ENCODE measurements at places on chromosomes 2 and 18. TPM values are rescaled to one million over a fixed set of nuclear protein-coding genes. Genes with fewer than 3 reads are reported as not detected.

- DNase-seq: no peak
Measured at GRCh38 chr2:105714141-105714540, 30.6 kb upstream of the NCK2 start.

DNA sequence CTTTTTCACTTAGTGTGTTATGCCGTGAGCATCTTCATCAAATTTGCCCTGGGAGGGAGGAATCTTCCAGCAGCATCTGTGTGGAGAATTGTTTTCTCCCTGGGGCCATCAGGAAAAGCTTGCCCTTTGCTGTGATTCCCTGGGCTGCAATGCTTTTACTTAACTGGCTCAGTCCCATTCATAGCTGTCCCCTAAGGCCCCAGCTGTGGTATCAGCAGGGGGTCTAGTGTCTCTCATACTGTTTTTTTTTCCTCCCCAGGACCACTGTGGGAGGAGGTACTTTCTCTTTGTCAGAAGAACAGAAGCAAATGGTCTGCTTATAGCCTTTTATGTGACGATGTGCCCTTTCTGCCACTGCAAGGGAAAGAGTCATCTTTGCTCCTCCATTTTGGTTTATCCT is 176.8 kb upstream of the CELF4 start:
- DNase-seq: no peak

Gene LDLRAD4
- total RNA-seq: not detected

Gene ZSWIM2
- total RNA-seq: not detected

DNA sequence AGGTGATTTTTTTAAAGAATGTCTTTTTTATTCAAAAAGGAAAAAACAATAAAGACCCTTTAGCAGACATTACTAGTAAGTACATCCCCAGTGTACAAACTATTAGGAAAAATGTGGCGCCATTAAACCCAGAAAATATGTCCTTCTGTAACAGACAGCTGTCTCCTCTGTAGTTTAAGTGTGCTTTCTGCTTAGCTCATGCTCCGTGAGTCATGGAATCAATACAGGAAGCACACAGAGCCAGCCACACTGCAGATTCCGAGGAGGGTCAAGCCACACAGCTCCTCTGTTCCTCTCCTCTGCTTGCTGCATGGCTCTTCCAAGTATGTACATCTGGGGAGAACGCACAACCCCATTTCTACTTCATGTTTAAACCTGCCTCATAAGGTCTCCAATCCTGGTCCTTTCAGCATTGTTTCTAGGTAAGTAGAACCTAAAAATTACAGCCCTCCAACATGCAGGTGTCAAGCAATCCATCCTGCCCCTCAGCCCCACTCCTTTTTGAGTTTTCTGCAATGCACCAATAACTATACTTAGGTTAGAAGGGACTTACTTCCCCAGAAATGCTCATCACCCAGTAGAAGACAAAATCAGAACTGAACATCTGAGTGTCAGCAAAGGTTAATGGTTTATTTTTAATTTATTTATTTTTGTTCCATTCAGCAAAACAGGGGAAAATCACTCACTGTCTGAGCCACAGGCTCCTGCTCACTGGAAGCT is 37.5 kb downstream of the ACVR1 start:
- DNase-seq: peak; percentile 66

Gene PRSS56
- total RNA-seq: not detected

GRCh38 chr2:153294199-153294786 is 184.3 kb downstream of the RPRM start:
- no peak for DNase-seq

Gene MROH2A
- total RNA-seq: not detected

DNA sequence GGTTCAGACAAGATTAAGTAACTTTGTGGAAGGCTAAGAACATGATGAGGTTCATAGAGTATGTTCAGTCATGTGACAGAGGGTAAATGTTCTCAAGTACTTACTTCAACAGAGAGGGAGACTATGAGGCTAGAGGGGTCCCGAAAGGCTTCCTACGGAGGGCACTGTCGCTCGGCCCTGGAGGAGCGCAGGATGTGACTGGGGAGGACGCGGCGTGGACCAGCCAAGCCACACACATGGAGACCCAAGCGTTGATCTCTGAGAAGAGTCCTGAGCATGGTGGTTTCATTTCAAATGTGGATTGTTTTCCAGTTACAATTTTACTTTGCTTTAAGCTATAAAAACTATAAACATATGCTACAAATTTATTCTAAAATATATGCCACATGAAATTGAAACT is 227.5 kb downstream of the PTGR3 start:
- no peak for DNase-seq

DNA sequence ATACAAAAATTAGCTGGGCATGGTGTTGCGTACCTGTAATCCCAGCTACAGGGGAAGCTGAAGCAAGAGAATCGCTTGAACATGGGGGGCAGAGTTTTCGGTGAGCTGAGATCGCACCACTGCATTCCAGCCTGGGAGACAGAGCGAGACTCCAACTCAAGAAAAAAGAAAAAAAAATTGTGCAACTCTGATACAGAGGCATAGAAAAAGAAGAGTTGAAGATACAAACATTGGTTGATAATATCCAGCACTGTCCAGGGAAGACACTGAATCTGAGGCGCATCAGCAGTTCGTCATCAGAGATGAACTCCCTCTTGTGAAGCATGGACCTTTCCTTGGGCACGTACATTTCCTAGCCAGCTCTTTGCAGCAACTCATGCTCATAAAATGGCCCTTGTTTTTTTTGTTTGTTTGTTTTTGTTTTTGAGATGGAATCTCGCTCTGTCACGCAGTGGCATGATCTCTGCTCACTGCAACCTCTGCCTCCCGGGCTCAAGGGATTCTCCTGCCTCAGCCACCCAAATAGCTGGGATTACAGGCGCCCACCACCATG is 16.7 kb upstream of the GALM start:
- no peak for DNase-seq

DNA sequence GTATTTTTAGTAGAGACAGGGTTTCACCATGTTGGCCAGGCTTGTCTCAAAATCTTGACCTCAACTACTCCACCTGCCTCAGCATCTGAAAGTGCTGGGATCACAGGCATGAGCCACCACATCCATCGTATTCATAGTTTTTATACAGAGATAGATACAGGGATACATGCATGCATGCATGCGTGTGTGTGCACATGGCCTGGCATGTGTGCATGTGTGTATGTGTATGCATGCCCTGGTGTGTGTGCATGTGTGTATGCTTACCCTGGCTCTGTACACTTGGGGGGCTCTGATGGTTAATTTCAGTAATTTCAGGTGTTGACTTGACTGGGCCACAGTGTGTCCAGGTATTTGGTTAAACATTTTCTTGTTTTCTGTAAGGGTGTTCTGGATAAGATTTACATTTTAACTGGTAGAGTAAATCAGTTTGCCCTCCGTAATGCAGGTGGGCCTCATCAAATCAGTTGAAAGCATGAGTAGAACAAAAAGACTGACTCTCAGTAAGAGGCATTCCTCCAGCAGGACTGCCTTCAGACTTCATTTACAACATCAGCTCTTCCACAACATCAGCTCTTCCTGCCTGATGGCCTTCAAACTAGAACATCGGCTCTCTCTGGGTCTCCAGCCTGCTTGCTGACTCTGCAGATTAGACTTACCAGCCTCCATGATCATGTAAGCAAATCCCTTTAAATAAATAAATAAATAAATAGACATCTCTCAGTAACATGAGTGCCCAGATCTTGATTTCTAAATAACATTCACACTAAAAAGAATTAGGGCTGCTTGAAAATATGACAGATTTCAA is 30.8 kb downstream of the SESTD1 start:
- DNase-seq: no peak
